Left renal cortex interstitium (tissue), 4 donors: ENCODE measurements at places on chromosomes 3 and 15.

GRCh38 chr3:140443806-140444205, 234.1 kb upstream of the TRIM42 start:
- DNase-seq, result no peak

DNA sequence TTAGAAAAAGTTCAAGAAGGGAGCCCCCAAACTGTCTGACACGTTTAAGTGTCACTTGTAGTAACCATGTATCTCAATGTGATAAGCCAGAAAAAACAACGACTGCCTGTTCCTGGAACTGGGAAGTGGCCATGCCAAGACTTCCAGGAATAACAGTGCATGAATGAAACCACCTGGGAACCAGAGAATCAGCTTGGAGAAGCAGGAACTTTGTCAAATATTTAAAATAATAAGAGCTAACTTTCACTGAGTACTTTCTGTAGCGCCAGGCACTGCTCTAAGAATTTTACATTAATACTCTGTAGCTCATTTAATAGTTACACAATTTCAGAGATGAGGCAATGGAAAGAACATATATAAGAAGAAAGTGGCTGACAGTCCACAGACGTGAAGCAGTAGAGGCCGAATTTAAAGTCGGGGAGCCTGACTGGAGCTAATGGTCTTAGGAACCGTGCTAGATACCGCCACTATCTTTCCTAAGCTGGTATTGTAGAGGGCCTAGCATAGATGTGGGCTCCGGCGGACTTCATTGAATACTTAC, 876 bp downstream of the PLSCR1 start:
- no peak for DNase-seq

DNA sequence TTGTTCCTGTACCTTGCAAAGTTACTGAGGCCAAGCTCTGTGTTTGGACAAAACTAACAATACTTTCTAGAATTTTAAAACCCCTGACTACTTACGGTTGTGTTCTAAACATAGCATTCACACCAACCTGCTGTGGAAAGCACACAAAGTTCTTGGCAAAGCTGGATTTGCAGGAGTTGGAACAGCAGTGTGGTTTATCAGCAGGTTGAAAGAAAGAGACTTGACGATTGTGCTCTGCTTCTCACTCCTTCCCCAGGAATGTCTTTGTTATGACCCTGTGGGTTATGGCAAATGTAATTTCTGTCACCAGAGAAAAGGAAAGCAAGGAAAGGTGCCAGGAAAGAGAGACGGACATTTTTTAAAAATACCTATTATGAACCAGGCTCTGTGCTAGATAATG, 165.5 kb upstream of the TGFBR2 start:
- DNase-seq, result no peak

DNA sequence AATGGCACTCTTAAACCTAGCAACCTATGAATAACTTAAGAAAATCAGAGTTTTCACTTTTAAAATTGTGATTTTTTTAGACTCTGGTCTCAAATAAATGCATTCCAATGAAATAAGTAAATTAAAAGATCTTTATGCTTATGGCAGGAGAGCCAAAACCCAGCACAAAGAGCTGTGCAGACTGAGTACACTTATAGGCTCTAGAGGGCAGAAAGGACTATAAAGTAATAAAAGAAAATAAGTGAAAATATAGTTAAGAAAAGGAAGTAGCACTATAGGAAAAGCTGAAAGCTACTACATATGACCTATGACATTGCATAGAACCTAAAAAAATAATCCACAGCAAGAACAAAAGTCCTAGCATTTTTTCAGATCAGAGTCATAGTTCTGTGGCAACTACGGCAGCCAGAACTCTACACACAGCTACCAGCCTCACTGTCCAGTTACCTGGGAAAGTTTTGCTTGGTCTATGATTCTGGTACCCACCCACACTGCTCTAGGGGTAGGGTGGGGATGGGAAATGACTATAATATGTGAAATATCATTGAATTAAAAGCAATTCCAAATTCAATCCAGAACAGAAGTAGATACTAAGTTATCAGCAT, 30.5 kb downstream of the CLASP2 start:
- no peak for DNase-seq

DNA sequence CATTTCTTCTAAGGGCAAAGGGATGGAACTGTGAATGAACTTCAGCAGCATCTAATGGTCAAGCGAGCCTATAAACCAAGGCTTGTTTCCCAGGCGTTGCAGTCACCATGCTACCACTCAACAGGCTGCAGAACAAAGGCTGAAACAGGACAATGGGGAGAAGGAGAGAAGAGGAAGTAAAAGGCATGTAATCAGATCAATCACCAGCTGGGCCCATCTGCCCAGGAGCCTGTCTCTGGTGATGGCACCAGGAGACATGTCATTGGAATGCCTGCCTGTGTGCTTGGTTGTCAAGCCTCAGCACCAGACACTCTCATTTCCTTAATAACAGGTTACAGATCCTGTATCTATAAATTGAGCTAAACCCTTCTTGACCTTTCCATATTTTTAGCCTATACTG, 81.7 kb upstream of the UMPS start:
- no peak for DNase-seq
